ENCODE measurements at places on chromosomes 5 and 9.

- DNase-seq = no peak
Measured at GRCh38 chr5:159459951-159460538, 129.8 kb upstream of the IL12B start.

- DNase-seq = no peak
Measured at GRCh38 chr5:129459777-129460671, at the start of gene ADAMTS19. TSS of gene ADAMTS19 (plus strand) at chr5:129460298. CDS start at chr5:129460392, 94 bp downstream.

DNA sequence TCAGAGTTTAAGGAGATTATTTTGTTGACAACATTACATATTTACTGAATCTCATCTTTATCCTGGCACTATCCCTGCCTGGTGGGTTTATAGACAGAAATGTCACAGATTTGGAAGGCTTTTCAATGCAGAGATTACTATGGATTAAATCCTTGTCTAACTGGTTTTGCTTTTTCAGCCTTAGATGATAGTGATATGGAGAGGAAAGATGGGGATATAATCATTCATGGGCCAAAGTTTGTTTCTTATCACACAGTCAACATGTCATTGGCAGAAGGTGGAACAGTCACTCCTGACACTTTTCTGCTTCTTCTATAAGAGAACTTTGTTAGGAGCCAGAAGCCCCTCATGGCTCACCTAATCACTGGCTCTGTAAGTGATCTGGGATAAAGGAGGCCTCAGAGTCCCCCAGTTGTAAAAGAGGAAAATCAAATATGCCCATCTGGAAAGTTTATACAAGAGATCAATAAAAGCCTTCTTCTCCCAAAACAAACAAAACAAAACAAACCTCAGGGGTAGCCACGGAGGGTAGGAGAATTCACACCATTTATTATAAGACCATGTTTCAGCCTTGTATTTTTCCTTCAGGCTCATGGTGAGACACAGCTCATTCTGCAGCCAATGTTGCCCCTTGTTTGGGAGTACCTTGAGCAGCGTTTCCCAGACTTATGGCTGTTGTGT, 101.2 kb downstream of the PCSK1 start:
- no peak for DNase-seq

- no peak for DNase-seq
Measured at GRCh38 chr5:31378838-31379237, 153.1 kb downstream of the DROSHA start.

DNA sequence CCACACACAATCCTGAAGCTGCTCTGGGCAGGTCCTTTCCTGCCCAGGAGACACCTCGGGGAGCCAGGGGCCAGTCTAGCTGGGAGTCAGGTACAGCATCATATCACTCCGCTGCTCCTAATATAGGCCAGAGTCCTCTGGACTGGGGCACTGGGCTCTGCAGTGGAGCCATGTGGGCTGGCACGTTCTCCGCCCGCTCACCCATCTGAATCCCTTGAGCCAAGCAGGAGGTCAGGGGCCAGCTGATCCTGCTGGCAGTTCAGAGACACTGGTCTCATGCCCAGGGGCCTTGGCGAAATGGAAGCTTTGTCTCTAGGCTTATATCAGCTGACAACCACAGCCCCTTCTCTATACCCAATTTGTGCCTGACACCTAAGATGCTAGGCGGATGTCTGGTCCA, 9.3 kb upstream of the CORO2A start:
- no peak for DNase-seq

GRCh38 chr9:36748322-36748899, 175.7 kb downstream of the MELK start:
- DNase-seq = no peak

GRCh38 chr9:34985311-34985899, 4.1 kb upstream of the DNAJB5 start:
- DNase-seq = no peak

DNA sequence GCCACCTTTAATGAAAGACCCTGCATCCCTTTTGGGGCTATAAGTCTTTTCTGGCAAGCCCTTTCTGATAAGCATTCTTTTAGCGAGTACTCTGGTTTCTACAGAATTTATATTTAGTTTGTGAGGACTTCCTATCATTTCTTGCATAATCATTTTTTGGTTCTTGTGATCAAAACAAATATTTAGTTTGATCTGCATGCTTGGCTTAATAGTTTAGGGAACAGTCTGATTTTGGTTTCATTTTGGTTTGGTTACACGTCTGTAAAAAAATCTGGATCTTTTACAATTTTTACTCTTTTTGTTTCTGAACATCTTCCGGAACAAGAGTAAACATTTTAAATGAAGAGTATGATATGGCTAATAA, 1074.4 kb downstream of the CDH9 start:
- no peak for DNase-seq

Data from NCI-H187 (cell line).